ENCODE measurements at places on chromosomes 3 and 15.
A peak's percentile ranks its signal among the peaks of the same experiment; 100 is the strongest.

DNA sequence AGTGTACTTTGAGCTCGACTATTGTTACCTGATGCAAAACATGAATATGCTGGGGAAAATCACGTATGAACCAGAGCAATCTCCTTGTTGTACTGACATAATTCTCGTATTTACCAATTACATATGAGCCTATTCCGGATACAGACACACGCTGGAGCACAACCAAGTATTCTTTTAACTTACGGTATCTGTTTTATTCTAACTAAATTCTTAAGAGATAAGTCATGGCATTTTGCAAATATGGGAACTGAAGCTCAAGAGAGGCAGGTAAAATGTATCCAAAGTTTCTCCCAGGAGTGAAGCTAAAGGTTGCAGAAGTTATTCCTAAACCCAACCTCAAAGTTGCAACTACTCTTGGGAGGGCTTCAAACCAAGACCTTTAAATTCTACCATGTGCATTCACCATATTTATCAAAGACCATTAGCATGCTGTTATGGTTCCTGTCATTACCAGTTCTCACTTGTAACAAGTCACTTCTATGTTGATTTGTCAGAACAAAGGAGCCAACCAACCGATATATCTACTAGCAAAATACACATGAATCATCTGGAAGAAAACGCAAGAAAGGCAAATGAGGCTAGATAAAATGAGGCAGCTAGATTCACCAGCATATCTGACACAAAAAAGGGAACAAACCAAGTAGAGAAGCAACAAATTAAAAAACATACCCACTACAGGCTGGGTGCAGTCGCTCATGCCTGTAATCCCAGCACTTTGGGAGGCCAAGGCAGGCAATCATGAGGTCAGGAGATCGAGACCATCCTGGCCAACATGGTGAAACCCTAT lies 17.8 kb downstream of the TBL1XR1 start:
- no peak for DNase-seq

DNA sequence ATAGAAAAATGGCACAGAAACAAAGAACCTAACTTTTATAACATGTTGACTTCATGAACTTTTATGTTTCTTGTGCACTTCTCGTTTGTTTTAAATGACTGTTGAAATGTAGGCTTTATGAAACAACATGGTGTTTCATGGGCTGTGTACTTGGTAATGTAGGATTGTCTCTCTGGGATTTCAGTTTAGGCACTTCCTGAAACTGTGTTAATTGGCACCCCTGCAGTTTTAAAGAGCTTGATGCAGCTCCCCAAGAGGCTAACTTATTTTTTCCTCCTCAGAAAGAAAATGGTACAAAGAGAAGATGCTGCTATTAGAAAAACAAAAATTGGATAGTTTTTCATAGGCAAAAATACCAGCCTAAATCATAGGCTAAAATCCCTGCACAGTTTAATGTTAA lies 239.2 kb downstream of the GRM7 start:
- no peak for DNase-seq

DNA sequence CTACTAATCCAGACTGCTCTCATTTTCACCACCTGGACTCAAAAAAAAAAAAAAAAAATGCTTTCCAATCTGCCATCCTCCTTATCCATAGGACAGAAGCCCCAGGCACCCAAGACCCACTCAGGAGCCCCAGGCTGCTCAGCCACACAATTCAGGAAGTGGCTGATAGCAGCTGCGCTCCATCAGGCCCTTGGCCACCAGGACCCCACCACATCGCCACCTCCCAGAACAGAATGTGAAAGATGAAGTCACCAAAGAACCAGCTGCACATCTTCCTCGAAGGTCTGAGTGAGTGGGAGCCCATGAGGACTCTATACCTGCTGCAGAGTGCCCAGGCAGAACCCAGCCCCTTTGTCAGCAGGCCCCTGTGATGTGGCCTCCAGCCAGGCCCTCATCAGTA lies 19.5 kb downstream of the POC1A start:
- no peak for DNase-seq

- DNase-seq = no peak
Observed at GRCh38 chr3:49244581-49245205, 32.3 kb downstream of the C3orf62 start.

DNA sequence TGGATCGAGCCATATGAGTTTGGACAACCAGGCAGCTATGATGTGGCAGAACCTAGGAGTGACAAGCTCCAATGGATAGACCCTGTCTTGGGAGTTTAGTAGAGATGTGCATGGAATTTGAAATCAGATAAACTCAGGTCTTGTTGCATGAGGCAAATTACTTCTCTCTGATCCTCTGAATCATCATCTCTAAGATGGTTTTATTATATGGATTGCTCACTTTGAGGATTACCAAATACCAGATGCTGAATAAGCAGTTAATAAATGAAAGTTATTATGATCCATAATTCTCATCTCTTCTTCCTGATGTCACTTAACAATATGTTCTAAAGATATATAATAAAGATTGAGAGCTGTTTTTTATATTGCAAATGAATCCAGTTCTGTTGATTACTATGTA lies 622.2 kb downstream of the NTRK3 start:
- no peak for DNase-seq

- DNase-seq = no peak
Observed at GRCh38 chr15:78316283-78317083, 17.1 kb upstream of the SKIC8 start.

DNA sequence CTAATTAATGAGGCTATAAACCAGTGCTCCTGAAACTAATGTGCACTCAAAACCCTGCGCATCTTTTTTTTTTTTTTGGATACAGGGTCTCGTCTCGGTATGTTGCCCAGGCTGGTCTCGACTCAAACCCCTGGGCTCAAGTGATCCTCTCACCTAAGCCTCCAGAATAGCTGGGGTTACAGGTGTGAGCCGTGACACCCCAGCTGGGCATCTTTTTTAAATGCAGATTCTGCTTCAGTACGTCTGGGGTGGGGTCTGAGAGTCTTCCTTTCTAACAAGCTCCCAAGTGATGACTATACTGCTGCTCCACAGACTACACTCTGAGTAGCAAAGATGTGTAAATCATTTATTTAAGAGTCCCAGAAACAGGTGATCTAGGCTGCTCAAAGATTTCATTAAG lies 73.0 kb downstream of the BFSP2 start:
- DNase-seq = no peak

GRCh38 chr3:131794766-131795388 lies 239.9 kb downstream of the CPNE4 start:
- peak; percentile 80 for DNase-seq

DNA sequence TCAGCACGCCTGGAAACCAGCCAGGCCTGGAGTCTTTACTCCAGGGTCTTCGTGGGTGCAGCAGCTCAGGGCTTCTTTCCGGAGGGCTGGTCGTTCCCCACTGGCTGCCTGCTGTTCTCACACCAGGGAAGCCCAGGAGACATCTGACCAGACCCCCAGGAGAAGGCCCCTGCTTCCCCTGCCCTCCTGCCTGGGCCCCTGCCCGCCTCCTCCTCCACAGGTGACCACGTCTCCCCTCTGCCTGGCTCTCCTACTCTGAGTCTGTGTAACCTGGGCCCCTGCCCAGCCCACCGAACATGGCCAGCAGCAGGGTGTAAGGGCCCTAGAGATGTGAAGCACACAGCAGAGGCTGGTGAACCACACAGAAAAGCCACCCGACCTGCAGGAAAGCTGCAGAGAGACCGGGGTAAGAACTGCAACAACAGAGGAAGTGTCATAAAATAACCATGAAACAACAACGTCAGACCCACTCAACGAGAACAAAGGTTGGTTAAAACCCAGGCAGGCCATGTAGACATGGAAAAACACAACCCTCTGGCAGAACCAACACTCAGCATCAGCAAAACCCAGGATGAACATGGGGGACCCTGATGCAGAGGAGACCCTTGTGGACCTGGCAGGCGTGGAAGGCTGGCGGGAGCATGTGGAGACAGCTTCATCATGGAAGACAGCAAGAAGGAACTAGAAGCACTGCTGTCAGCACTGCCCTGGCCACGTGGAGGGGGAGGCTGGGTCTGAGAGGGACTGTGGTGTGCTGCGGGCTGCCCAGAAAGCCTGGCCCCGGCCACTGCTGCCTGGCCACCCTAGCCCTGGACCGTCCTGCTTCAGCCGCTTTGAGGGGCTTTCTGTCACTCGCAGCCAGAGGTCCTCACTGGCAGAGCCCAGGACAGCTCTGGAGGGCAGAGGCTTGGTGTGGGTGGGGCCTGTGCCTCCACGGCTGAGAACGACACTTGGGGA lies 20.4 kb downstream of the UROC1 start:
- no peak for DNase-seq

DNA sequence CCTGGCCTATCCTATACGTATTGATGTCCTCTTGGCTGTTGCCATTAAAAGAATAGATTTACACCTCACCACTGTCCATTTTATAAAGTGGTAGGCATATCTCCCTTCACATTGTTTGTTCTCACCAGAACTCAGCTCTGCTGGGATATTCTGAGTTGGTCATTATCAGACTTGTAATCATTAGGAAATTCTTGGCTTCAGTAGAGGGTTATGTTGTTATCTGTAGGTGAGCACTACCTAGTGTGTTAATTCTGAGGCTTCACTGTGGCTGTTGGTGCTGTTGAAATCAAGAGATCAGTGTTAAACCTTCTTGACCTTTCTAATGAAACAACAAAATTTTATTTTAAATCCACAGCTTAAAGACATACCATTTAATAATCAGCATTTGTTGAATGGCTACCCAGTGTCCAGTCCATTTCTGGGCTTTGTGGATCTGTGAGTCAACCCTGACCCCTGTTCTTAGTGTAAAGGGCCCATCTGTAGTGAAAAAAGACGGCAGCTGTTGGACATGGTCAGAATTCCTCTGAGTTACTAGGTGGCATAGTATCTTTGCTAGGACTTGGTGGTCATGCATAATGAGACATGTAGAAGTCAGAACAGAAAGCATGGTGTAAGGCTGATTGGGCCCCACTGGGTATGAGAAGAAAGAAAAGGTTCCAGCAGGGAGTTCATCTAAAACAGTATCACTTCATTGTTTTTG lies 32.9 kb upstream of the P4HTM start:
- no peak for DNase-seq

DNA sequence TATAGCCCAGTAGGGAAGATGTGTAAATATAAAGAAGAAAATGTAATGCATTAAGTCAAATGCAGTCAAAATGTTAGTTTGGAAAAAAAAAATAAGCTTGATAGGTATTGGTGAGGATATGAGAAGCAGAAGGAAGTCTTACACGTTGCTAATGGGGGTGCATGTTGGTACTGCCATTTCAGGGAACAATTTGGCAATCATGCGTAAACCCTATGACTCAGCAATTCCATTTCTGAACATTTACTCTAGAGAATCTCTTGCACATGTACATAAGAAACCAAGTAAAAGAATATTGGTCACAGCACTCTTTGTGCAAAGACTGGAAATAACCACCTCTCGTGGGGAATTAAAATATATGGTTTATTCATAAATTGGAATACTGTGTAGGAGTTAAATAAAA lies 35.5 kb upstream of the TIMP4 start:
- DNase-seq = peak; percentile 90

GRCh38 chr15:55613727-55614126 lies 25.6 kb upstream of the PYGO1 start:
- DNase-seq = no peak

DNA sequence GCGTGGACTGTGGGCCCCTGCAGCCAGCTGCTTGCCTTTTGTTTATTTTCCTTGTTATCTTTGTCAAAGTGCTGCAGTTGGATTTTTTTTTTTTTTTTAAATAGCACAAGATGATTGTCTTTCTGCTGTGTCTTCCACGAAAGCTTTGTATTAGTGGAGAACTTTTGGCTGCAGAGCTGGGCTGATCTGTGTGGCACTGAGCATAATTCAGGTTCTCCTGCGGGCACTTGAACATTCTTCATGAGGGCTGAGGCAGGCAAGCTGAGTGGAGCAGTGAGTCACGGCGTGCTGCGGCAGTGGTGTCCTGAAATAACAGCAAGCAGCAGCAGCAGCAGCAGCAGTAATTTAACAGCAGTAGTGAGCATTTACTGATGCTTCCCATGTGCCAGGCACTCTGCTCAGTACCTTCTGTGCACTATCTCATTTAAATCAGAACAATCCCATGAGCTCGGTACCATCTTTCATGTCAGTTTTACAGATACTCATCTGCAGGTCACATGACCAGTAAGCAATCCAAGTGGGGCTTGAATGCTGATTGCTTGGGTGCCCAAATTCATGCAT lies 45.8 kb downstream of the MITF start:
- DNase-seq = peak; percentile 87
